ENCODE measurements at places on chromosomes 11 and 22.

GRCh38 chr11:119795231-119795630 lies 66.2 kb upstream of the NECTIN1 start:
- DNase-seq: no peak

- DNase-seq: no peak
Measured at GRCh38 chr11:36363361-36364268, 67.5 kb downstream of the PRR5L start.

GRCh38 chr11:70029115-70029860 lies 48.8 kb upstream of the ANO1 start:
- no peak for DNase-seq

DNA sequence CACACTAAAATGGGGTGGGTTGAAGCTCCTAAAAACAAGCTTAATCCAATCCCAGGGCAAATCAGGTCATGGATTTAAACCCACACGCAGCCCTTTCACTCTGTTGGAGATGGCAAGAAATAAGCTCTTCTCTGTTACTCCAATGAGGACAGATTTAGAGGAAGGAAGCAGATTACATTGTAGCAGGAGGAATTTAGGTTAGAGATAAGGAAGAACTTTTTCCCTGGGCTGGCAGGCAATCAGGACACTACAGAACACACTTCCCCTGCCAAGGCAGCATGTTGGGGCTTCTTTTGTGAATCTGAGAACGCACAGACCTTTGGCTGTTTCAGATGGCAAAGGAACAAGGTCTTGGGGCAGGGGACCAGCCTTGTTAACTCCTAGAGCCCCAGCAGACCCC lies 46.2 kb downstream of the C11orf58 start:
- no peak for DNase-seq

DNA sequence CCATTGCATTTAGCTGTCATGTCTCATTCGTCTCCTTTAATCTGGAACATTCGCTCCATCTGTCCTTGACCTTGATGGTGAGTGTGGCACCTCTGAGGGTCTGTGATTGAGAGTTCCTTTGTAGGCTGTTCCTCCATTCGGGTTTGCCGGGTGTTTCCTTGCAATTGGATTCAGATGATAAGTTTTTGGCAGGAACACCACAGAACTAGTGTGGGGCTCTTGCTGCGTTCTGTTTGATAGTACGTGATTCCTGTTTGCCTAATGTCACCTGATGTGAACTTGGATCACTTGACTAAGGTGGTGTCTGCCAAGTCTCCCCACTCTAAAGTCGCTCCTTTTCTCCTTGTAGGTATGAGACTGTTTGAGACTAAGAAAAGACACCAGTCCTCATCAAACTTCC lies 109.7 kb upstream of the TMEM45B start:
- DNase-seq: no peak

GRCh38 chr11:108034034-108034433 lies 25.3 kb downstream of the CUL5 start:
- no peak for DNase-seq

DNA sequence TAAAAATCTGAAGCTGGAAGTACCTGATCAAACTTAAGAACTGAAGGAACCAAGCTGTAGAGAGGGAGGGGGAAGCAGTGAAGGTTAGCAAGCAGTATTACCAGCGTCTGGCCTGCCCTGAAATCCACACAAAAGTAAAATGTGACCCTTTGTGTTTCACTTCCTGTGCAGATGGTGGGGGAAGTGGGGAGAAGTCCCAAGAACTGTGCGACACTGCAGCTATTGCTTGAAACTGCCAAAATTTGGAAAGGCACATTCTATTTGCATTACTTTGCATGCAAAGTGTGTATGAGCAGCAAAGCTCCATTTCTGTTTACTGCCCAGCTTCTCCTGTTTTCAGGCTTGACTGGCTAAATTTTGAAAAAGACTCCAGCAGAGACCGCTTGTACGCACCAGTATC lies 72.1 kb upstream of the BMAL1 start:
- DNase-seq: no peak

GRCh38 chr11:119902656-119903231 lies 173.7 kb upstream of the NECTIN1 start:
- DNase-seq: no peak

DNA sequence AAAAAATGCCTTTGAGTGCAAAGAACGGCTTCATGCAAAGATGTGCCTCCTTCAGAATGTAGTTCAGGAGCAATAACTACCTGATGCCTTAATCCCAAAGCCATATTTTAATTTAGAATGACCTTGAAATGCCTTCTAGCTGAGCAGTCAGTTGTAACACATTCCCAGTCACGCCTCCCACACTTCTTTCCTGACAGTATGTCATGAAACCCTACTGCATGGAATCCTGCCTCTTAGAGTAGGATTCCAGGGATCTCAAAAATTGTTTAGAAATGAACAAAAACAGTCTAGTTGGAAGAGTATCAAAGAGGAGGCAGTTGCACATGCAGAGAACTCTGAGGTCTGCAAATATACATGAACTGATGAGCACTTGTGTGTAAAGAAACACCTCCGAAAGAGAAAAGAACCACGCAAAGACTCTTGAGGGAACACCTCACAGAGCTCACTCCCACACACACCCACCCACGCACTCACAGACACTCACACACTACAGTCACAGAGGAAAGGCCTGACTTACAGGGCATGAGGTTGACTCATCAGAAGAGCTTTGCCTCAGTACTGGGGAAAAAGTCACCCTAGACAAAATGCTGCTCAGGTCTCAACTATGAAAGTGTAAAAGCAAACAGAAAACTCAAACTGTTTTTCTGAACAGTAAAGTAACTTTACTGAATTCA lies 77.4 kb downstream of the GGTLC2 start:
- DNase-seq: no peak

DNA sequence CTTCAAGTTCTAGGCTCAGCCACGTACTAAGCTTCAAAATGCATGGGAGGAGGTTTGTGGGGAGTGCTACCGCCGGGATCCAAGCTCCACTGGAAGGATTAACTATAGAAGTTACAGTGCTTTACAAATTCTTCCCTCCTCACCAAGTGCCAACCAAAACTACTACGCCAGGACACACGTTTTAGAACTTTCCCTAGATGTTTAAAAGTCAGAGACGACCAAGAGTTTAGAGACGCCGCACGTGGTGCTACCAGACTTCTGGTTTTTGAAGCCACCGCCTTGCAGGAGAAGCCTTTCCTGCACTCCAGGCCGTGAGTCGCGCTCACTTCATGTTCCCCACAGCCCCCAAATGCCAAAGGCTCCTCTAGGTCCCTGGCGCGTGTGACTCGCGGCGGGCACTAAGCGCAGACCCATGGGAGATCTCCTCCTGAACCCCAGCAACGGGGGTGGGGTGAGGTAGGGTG lies 734 bp downstream of the SNU13 start:
- no peak for DNase-seq

DNA sequence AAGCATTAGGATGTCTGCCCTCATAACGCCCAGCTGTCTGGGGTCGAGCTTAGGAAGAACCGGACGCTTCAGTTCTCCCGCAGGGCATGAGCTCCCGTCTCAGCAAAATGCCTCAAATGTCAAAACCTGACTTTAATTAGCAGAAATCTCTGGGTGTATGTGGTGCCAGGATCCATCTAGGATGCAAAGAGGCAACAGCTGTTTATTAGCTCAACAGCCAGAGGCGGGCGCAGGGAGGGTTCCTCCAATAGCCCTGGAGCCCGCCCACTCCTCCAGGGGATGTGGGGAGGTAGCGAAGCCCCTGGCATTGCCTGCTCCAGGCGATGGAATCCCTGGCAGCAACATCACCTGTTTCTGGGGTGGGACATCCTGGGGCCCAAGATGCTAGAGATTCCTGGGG lies 39.4 kb upstream of the RTL6 start:
- peak; percentile 59 for DNase-seq

GRCh38 chr11:68727783-68728182 lies 23.5 kb downstream of the TESMIN start:
- no peak for DNase-seq

- DNase-seq: no peak
Measured at GRCh38 chr11:20631519-20632168, 32.2 kb downstream of the SLC6A5 start.

DNA sequence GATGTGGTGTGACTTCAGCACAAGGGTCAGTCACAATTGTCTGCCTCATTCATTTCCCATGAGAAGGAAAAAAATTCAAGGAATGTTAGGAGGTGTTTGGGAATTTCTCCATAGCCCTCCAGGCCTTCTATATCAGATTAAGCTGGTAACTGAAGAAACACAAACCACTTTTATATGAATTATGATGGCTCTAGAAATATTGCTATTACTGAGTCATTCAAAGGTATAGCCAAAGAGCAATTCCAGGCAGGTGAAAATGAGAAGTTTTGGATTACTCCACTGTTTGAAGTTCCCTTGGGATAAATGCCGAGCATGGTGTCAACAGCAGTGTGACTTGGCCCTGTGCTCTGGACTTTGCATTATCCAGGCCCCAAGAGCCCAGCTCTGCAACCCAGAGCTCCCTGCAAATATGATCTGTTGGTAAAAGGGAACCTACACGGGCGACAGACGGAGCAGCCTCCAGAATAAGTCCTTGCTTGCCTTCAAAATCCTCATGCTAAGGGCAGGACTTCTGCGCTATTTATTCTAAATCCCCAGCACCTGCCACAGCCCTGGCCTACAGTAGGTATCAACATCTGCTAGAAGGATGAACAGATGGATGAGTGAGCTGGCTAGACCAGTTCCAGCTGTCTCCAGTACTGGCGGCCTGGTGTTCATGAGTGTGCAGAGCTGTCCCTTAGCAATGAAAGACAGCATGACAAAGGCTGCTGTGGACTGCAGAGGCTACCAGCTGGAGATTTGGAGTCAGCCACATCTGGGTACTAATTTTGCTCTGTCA lies 67.5 kb upstream of the ZBED5 start:
- DNase-seq: peak; percentile 98

GRCh38 chr11:127000291-127000968 lies at the start of gene KIRREL3:
Gene KIRREL3, minus strand, starts transcription at chr11:127000770.
- DNase-seq: peak; percentile 12

DNA sequence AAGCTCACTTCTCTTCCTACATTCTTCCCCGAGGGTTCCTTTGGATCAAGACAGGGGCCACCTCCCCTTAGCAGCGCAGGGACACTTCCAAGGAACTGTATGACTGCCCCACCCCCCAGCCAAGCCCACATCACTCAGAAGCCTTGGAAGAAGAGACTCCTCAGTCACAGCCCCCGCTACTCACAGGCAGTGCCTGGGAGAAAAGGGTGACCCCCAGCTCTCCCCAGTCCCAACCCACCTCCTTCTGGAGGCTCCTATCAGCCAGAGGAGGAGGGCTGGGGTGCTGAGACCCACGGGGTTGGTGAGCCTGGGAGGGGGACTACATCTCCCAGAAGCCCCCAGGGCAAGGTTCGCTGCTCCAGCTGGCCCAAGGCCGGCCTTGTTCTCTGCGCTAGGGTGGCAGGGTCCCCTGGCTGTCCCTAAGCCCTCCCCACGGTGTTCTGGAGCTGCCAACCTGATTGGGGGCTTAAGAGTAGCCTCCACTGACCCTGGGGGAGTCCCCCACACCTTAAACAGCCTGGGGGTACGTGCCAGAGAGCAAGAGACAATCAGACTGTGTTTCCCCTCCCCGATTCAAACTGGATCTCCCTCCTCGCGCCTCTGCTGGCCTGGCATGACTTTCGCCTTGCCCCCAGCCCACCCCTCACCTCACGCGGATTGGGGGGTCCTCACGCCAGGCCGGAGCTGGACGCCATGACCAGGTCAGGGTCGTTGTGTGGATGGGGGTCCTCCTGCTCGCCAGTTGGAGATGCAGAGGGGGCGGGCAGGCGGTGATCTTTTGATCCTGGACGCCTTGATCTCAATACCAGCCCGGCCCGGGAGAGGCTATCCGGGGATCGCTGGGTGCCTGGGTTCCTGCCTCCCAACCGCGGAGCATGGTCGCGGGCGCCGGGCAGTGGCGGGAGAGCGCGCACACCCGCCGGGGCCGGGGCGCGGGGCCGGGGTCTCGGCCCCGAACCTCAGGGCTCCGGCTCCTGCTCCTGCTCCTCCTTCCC lies 838 bp downstream of the BCL9L start:
- DNase-seq: no peak

DNA sequence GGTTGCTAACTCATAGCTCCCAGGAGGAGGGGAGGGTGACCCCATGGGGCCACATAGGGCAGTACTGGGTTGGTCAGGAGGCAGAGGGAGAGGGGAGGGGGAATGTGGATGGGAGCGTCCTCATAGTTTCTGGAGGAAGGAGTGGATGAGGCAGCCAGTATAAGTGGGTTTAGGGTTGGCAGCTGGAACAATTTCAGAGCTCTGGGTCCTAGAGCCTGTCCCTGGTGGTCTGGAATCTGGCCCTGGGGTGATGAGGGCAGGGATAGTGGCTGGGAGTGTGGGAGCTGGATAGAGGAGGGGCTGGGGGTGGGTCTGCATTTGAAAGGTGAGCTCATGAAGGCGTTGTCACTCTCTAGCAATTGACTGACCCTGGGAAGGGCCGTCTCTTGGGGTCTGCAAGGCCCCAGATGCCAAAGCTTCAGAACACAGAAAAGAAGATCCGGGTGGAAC lies 5.3 kb upstream of the MRGPRG start:
- no peak for DNase-seq

- no peak for DNase-seq
Measured at GRCh38 chr11:59641156-59641555, 25.6 kb upstream of the OSBP start.

DNA sequence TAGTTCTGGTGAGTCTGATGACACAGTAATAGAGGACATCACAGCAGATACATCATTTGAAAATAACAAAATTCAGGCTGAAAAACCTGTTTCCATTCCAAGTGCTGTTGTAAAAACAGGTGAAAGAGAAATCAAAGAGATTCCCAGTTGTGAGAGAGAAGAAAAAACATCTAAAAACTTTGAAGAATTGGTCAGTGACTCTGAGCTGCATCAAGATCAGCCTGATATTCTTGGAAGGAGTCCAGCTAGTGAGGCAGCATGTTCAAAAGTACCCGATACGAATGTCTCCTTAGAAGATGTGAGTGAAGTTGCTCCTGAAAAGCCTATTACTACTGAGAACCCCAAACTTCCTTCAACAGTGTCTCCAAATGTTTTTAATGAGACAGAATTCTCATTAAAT lies 38.7 kb downstream of the RTN3 start:
- DNase-seq: no peak

DNA sequence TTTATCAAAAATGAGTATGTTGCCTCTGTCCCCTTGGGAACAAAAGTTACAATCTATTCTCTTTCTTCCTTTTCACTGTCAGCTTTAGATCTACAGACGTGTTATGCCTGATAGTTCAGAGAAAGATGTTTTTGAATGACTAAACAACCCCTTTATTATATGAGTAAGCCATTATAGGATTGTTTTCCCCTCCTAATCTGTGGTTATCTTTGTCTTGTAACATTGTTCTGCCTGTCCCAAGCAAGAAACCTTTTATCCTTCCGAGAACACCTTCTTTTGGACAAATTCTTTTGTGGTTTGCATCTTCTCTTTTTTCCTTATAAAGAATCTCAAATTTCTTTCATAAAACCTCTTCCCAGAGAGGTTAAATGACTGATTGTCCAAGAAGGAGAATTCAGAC lies 208.4 kb downstream of the DDX10 start:
- no peak for DNase-seq

Measured in NCI-H524 treated with DMSO at 0.1 percent for 48 hours (cell line).